Activated T-cell treated with anti-CD3 and anti-CD28 coated beads, Interleukin-2, amount 50 U/mL, for 24 hours (primary cell): ENCODE measurements at places on chromosomes 3 and 15.

DNA sequence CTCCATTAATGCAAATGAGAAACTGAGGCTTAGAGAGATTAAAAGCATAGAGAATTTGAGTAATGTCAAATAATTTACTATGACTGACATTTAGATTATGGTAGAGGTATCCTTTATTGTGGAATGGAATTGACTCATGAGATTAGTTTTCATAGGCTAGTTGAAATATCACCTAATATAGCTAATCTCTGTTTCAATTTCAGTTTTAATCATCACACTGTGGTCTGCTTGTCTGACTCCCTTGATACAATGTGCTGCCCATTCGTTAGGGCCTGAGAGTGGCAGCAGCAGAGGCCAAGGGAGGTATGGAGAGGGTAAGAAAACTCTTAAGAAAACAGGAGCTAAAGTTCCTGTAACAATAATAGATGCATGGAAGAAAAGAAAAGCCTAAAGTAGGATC, 13.2 kb upstream of the ZBTB20 start:
- peaks cover 2% of the 10 kb centered on the region for H3K36me3 ChIP-seq
- no peak overlapping the region for H3K4me3 ChIP-seq
- no peak for DNase-seq

GRCh38 chr3:25818335-25818734, 28.4 kb downstream of the OXSM start:
- peaks cover 9% of the 10 kb centered on the region for H3K4me1 ChIP-seq
- no peak for DNase-seq
- H3K36me3 ChIP-seq: no peaks in the 10 kb centered on the region
- no peak overlapping the region for H3K4me3 ChIP-seq
- H3K27ac ChIP-seq: no peak overlapping the region

- no peak overlapping the region for H3K27ac ChIP-seq
- H3K4me3 ChIP-seq: no peak overlapping the region
- no peak for DNase-seq
- H3K4me1 ChIP-seq: peaks cover 52% of the 10 kb centered on the region
These were observed 286.6 kb downstream of the ZBTB20 start for GRCh38 chr3:114860531-114860930.

DNA sequence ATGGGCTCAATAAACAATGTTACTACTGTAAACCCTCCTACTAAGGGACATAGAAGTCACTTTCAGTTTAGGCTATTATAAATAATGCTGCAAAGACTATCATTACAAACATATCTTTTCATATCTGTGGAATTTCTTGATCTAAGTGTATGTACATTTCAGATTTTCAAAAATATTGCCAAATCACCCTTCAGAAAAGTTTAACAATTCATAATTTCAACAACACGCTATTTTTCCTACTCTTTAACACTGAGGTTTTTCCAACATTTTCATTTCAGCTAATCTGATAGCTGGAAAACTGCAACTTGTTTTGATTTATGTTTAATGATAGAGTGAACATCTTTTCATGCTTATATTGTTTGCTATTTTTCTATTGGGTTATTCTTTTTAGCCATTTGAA, 69.0 kb downstream of the ALDH1A2 start:
- H3K27ac ChIP-seq: no peak overlapping the region
- peaks cover 70% of the 10 kb centered on the region for H3K27me3 ChIP-seq
- no peak for DNase-seq
- H3K4me1 ChIP-seq: no peaks in the 10 kb centered on the region

GRCh38 chr3:24375947-24376384, 118.7 kb downstream of the THRB start:
- H3K4me1 ChIP-seq: no peaks in the 10 kb centered on the region
- no peaks in the 10 kb centered on the region for H3K27me3 ChIP-seq
- H3K36me3 ChIP-seq: no peaks in the 10 kb centered on the region

DNA sequence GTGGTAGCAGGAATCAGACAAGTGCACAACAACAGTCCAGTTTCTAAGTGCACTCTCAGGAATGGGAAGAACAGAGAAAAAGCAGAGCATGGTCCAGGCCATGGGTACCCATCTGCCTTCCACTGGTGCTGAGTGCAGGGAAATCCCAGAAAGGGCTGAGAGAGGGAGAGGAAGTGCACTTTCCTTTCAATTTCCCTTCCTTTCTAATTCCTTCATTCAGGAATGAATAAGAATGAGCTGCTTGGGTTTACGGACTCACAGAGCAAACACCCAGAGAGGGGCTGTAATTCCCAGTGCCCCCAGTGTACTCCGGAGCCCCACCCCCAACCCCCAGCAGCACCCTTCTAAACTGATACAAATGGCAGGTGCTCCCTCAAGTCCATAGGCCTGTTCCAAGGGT, 300.6 kb downstream of the FOXP1 start:
- H3K27me3 ChIP-seq: no peaks in the 10 kb centered on the region
- no peak for DNase-seq
- peaks cover 59% of the 10 kb centered on the region for H3K4me1 ChIP-seq
- H3K36me3 ChIP-seq: peaks cover 55% of the 10 kb centered on the region

- DNase-seq: no peak
- peaks cover 30% of the 10 kb centered on the region for H3K4me1 ChIP-seq
- H3K27ac ChIP-seq: peak overlapping the region; percentile 84
These were observed 8.3 kb downstream of the RPL14 start for GRCh38 chr3:40465456-40465855.

DNA sequence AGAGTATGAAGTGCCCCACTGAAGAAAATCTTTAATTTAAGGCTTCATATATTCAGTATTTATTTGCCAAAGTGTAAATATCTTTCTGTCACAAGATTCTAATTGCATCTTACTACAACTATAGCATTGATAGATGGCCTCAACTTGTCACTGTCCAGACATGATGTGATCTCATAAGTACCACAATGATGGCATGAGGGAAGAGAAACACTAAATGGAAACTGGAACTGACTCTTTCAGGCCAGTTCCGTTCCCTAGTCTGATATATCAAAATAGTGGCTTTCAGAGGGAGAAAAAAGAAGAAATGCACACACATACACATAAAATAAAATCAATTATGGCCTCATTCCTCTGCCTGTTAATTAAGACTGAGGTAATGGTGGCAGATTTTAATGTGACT, 615.7 kb downstream of the TBL1XR1 start:
- no peak for DNase-seq
- H3K36me3 ChIP-seq: no peaks in the 10 kb centered on the region
- H3K27me3 ChIP-seq: no peaks in the 10 kb centered on the region
- no peak overlapping the region for H3K27ac ChIP-seq
- no peaks in the 10 kb centered on the region for H3K4me1 ChIP-seq

- H3K4me1 ChIP-seq: no peaks in the 10 kb centered on the region
- no peak for DNase-seq
- no peak overlapping the region for H3K27ac ChIP-seq
- no peaks in the 10 kb centered on the region for H3K27me3 ChIP-seq
- H3K36me3 ChIP-seq: peaks cover 1% of the 10 kb centered on the region
These were observed 45.6 kb upstream of the PAQR5 start for GRCh38 chr15:69253156-69253555.

DNA sequence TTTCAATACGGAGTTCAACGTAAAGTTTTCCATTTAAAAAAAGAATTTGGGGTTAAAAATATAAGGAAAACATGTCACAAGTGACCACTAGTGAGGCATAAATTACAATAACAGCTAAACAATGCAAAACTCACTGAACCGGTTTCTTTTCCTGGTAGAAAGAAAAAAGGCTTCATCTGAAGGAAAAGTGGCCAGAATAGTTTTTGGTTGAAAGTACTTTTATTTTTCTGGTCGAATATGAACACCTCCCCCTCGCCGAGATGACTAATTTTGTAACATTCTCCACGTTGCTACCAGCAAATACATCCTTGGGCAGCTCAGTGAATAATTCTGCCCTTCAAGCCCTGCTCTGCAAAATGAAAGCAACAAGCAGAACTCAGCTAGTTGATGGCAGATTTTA, 3.9 kb upstream of the SRGAP3 start:
- no peak overlapping the region for H3K27ac ChIP-seq
- H3K27me3 ChIP-seq: peaks cover 8% of the 10 kb centered on the region
- no peaks in the 10 kb centered on the region for H3K36me3 ChIP-seq
- no peak for DNase-seq
- H3K4me3 ChIP-seq: no peak overlapping the region

GRCh38 chr3:11254876-11255275, 17.3 kb upstream of the ATG7 start:
- peaks cover 3% of the 10 kb centered on the region for H3K27me3 ChIP-seq
- peaks cover 29% of the 10 kb centered on the region for H3K4me1 ChIP-seq
- DNase-seq: no peak
- H3K36me3 ChIP-seq: peaks cover 37% of the 10 kb centered on the region

- no peak for DNase-seq
- H3K4me1 ChIP-seq: peaks cover 68% of the 10 kb centered on the region
- H3K4me3 ChIP-seq: no peak overlapping the region
- H3K27ac ChIP-seq: peak overlapping the region; percentile 88
- H3K27me3 ChIP-seq: no peaks in the 10 kb centered on the region
These were observed 10.8 kb downstream of the MESD start for GRCh38 chr15:80978685-80979329.

- H3K4me3 ChIP-seq: no peak overlapping the region
- H3K4me1 ChIP-seq: no peaks in the 10 kb centered on the region
- no peak overlapping the region for H3K27ac ChIP-seq
These were observed 15.6 kb upstream of the MYH15 start for GRCh38 chr3:108525971-108526370.

DNA sequence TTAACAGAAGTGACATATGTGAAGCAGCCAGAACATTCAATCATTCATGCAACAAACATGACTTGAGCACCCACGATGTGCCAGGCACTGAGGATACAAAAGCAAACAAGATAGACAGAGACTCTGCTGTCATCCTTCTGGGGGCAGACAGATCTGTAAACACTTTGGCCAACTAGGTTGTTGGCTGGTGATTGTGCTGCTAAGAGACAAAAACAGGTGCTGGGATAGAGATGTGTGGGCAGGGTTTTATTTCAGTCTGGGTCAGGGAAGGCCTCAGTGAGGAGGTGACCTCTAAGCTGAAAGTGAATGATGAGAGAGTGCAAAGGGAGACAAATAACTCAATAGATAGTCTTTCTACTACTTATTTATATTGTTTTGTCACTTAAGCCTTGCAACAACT, 147.0 kb upstream of the VEPH1 start:
- H3K4me1 ChIP-seq: no peaks in the 10 kb centered on the region
- H3K27ac ChIP-seq: no peak overlapping the region
- no peaks in the 10 kb centered on the region for H3K27me3 ChIP-seq

DNA sequence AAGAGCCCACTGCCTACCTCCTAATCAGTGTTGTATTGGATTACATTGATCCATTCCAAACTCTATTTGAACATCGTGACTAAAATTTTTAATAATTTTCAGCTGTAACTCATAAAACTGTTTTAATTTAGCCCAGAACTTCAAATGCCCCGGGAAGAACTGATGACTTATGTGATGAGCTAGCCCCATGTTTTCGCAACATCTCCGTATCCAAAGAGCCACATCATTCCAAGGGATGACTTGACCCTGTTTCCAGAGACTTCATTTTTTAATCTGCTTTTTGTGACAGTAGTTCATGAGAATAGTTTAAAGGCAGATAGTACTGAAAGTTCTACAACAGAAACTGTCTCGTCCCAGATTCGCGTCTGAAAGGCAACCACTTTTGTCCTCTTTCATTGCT, 97.4 kb downstream of the STAC start:
- H3K36me3 ChIP-seq: no peaks in the 10 kb centered on the region
- H3K27ac ChIP-seq: no peak overlapping the region
- no peaks in the 10 kb centered on the region for H3K4me1 ChIP-seq
- no peak for DNase-seq
- H3K4me3 ChIP-seq: no peak overlapping the region
- H3K27me3 ChIP-seq: no peaks in the 10 kb centered on the region

DNA sequence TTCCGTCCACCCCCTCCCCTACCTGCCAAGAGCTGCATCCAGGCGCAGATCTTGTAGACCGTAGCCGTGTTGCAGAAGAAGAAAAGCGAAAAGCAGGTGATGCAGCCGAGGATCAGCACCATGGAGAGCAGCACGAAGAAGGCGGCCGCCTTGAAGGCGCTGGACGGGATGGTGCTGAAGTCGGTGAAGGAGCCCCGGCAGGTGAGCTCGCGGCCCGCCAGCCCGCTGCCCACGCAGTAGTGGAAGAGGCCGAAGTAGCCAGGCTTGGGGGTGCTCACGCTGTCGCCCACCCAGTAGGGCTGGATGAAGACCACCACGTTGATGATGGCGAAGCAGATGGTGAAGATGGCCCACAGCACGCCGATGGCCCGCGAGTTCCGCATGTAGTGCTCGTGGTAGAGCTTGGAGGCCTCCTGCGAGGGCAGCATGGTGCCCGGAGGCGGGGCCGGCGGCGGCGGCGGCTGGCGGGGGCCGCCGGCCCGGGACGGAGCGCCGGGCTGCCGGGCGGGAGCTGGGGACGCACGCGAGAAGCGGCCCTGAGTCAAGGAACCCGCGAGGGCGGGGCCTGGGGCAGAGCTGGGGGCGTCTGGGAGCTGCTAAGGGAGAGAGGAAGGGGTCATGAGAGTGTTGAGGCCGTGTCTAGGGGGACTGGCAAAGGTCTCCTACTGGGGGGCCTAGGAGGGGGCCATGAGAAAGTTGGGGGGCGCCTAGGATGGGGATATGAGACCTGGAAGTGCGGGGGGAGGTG, 1.2 kb downstream of the LHFPL4 start:
- DNase-seq: peak; percentile 57
- peaks cover 4% of the 10 kb centered on the region for H3K4me1 ChIP-seq
- H3K27ac ChIP-seq: no peak overlapping the region
- peaks cover 74% of the 10 kb centered on the region for H3K27me3 ChIP-seq

DNA sequence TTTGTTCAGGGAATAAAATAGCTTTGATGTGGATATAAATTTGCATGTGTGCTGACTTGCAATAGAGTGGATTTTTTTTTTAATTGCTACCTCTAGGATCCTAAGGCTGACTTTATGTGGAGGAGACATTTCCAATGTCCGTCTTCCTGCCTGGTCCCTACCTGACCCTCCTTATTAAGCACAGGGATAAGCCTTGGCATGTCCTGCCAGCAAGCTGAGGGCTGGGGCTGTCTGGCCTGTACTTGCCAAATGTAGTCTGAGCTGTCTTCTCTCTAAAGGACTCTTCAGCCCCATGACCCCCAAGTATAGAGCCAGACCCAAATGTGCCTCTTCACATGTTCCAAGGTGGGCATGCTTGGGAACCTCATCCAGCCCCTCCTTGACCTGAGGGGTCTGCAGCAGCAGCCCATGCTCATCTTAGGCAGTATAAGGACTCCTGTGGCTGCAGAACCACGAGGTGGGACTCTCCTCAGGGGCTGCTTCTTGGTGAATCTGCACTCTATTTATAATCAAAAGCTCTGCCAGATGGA, 88.8 kb downstream of the CACNA1D start:
- H3K27ac ChIP-seq: no peak overlapping the region
- DNase-seq: no peak
- H3K4me3 ChIP-seq: no peak overlapping the region
- peaks cover 4% of the 10 kb centered on the region for H3K4me1 ChIP-seq

DNA sequence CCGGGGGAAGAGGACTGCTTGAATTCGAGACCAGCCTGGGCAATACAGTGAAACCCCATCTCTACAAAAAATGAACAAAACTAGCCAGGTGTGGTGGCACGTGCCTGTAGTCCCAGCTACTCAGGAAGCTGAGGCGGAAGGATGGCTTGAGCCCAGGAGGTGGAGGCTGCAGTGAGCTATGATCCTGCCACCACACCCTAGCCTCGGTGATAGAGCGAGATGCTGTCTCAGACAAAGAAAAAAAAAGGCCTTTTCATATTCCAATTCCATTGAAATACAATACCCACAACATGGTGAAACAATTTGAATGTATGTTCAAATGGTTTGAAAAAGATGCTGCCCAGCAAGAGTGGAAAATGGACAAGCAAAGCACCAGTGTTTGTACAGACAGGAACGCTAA, 61.8 kb upstream of the ZNF148 start:
- no peak for DNase-seq
- peaks cover 7% of the 10 kb centered on the region for H3K4me1 ChIP-seq
- H3K36me3 ChIP-seq: no peaks in the 10 kb centered on the region

- H3K4me3 ChIP-seq: no peak overlapping the region
- no peak for DNase-seq
- no peaks in the 10 kb centered on the region for H3K36me3 ChIP-seq
These were observed 139.1 kb upstream of the LRIG1 start for GRCh38 chr3:66639809-66640356.
